ENCODE measurements at places on chromosomes 16 and 17. TPM values are rescaled to one million over a fixed set of nuclear protein-coding genes. Genes with fewer than 3 reads are reported as not detected.
A peak's percentile ranks its signal among the peaks of the same experiment; 100 is the strongest.

DNA sequence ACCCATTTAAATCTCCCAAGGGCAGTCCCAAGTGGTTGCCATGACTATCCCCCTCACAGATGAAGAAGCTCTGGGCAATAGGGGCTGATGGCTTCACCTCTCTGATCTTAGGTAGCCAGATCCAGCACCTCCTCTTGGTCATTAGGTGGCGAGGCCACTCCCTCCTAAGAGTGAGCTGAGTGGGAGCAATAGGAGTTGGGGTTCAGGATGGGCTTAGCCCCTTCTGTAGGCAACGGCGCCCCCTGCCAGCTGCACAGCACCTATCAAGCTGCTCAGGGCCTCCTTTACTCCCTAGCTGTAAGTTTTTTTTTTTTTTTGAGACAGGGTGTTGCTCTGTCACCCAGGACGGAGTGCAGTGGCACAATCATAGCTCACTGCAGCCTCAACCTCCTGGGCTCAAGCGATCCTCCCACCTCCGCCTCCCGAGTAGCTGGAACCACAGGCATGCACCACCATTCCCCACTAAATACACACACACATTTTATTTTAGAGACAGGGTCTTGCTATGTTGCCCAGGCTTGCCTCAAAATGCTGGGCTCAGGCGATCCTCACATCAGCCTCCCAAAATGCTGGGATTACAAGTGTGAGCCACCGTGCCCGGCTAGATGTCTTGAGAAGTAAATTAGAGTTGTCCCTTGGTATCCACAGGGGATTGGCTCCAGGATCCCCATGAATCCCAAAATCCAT lies 3.5 kb upstream of the RRAD start:
- DNase-seq, result peak; percentile 68

DNA sequence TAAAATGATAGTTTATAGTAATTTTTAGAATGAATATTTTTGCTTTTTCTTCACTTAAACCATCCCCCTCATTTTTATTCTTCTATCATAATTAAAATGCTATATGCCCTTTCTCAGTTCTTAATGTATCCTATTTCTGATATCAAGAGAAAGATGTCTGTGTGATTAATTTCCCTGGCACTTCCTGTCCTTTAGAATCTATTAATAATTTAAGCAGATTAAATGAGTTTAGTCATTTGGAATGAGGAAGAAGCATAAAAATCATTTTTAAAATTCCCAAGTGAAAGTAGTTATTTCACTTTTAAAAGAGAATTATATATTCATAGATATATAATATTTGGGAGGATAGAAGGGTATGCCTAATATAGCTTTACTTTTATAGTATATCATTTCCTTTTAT lies 27.8 kb upstream of the CDR2 start:
- peak; percentile 50 for DNase-seq

DNA sequence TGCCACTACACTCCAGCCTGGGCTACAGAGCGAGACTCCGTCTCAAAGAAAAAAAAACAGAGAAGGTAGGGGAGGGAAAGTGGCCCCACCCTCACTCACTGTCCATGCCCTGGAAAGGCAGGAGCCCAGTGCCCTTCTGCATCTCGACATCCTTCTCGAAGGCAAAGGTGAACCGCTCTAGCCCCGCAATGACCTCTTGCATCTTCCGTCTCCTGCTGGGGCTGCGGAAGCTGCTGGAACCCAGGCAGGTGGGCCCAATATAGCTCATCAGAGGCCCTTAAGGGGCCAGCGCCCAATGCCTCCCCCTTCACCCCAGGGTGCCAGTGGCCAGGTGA lies at the start of gene CPSF4L:
TSS of gene CPSF4L (minus strand) at position 264 of the 335 bp plus-strand sequence. CDS start at position 202, 62 bp downstream.
- no peak for DNase-seq

DNA sequence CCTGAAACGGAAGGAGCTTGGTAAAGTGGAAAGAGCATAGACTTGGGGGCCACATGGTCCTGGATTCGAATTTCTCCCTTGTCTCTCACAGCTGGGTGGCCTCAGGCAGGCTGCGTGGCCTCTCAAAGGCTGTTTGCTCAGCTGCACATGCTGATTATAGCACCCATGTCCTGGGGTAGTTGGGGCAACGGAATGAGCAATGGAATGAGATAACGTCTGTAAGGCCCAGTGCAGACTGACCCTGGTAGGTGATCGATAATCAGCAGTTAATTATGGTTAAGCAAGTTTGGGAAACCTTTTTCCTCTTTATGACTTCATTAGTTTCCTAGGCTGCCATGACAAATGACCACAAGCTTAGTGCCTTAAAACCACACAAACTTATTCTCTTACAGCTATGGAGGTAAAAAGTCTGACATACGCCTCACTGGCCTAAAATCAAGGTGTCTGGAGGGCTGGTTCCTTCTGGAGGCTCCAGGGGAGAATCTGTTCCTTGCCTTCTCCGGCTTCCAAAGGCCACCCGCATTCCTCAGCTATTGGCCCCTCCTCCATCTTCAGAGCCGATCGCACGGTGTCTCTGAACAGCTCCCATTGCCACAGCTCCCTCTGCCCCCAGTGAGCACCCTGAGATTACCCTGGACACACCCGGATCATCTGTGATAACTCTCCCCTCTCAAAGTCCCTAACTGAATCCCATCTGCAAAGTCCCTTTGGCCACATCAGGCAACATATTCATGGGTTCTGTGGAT lies 294.9 kb upstream of the FOXF1 start:
- no peak for DNase-seq

- no peak for DNase-seq
These were observed 2.0 kb downstream of the ADGRG1 start for GRCh38 chr16:57630407-57630797.

DNA sequence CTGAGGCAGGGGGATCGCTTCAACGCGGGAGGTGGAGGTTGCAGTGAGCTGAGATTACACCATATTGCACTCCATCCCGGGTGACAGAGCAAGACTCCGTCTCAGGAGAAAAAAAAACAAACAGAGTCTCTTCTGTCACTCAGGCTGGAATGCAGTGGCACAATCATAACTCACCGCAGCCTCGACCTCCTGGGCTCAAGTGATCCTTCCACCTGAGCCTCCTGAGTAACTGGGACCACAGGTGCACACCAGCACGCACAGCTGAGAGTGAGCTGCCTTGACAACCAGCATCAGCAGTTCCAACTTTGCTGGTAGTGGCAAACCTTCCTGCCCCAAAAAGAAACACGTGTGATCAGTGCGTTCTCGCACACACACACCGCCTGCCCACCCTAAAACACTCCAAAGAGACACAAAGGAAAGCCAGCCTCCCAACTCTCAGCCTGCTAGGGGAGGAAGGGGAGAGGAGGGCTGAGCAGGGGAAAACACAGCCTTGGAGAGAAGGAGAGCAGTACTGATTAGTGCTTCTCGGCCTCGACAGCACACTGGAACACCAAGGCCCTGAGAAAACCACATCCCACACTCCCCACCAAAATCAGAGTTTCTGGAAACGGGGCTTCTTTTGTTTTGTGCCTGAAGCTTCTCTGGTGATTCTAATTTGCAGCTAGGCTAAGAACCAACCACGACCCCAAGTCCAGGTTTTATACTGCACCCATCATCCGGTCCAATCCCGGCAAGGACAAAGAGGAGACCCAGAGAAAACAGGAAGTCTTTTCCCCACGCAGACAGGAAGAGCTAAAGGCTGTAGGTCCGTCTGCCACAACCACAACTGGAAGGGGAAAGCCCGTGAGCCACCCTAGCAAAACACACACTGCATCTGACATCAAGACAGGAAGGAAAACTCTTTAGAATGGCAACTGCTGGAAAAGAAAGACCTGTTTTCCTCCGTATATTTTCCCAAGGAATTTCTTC lies 28.8 kb downstream of the ZCCHC14 start:
- peak; percentile 79 for DNase-seq

DNA sequence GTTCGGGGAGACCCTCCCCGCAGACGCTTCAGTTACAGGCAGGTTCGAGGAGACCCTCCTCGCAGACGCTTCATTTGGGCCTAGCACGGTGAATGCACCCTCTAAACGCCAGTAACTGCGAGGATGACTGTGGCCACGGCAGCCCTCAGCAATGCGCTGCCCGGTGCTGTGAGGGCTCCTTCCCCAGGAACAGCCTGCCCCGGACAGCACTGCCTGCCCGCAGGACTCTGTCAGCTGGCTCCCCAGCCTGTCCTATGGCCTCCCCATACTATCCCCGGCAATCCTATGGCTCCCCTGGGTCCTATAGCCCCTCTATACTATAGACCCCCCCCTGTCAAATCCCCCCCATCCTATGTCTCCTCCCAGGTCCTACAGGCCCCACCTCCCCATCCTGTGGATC lies 238.9 kb downstream of the RBFOX3 start:
- no peak for DNase-seq

AIPL1 gene
- total RNA-seq, result not detected

JUP gene
- 3.6 TPM for total RNA-seq

NPIPB13 gene
- total RNA-seq, result 4.0 TPM

ENPP7 gene
- total RNA-seq, result not detected
